ENCODE measurements at places on chromosomes 16 and 17. TPM values are rescaled to one million over a fixed set of nuclear protein-coding genes. Genes with fewer than 3 reads are reported as not detected.

DNA sequence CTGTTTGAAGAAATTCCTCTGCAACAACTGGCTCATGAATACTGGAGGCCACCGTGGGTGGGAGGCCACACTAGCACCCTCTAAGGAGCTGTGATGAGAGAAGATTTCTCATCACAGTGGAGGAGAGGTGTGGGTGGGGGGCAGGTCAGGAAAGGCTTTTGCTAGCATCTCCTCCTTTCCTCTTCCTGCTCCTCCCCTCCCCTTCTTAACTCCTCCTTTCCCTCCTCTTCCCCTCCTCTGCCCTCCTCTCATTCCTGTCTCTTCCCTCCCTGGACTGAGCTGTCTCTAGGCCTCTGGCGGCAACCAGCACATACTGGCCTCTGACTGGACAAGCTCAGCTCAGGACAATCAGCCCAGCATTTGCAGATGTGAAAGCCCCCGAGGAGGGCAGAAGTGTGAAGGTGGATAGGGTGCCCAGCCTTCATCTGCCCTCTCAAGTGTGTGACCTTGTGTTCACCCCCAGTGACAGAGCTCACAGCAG, 19.0 kb upstream of the LHX1 start:
- DNase-seq = no peak
- no peaks in the 10 kb centered on the region for H3K4me1 ChIP-seq
- no peaks in the 10 kb centered on the region for H3K36me3 ChIP-seq
- H3K27ac ChIP-seq = no peak overlapping the region
- H3K4me3 ChIP-seq = no peak overlapping the region

GRCh38 chr17:75877752-75878173, 618 bp downstream of the TRIM47 start:
- H3K36me3 ChIP-seq = peaks cover 8% of the 10 kb centered on the region
- no peak overlapping the region for H3K27ac ChIP-seq
- DNase-seq = peak; percentile 72
- H3K4me3 ChIP-seq = no peak overlapping the region
- H3K27me3 ChIP-seq = no peaks in the 10 kb centered on the region

DNA sequence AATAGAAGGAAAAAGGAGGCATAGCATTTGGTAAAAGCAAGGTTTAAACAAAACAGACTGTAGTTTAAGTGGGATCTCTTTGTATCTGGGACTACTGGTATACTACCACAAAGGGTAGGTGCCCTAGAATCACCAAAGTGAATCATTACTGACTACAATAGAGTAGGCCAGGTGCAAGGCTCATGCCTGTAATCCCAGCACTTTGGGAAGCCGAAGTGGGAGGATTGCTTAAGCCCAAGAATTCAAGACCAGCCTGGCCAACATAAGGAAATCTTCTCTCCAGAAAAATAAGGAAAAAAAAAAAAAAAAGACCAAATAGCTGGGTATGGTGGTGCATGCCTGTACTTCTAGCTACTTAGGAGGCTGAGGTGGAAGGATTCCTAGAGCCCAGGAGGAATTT, 60.8 kb upstream of the CORO6 start:
- H3K27me3 ChIP-seq = no peaks in the 10 kb centered on the region
- H3K4me3 ChIP-seq = no peak overlapping the region
- peak overlapping the region; percentile 5 for H3K27ac ChIP-seq
- no peak for DNase-seq

DNA sequence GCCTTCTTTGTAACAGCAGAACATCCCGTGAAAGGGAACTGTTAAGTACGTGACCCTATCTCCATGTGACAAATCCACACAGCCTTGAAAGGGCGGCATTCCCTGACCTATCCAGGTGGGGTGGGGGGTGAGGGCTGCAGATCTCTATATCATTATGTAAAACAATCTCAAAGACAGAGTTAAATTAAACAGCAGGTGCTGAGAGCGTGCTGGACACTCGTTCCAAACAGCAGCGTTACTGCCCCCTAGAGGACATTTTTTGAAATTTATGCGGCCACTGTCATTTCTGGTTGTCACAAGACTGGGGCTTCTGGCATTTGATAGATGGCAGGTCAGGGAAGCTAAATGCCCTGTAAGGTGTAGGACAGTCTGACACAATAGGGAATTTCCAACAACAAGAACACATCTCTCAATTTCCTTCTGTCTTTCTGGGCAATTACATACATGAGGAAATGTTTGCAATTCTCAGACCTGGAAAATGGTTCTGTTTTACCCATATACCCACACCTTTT, 6.7 kb upstream of the SLC25A39 start:
- H3K27ac ChIP-seq = no peak overlapping the region
- no peaks in the 10 kb centered on the region for H3K36me3 ChIP-seq
- no peaks in the 10 kb centered on the region for H3K27me3 ChIP-seq
- H3K4me3 ChIP-seq = no peak overlapping the region
- peaks cover 2% of the 10 kb centered on the region for H3K4me1 ChIP-seq
- DNase-seq = peak; percentile 74

- no peak overlapping the region for H3K4me3 ChIP-seq
- peak; percentile 25 for DNase-seq
- H3K27me3 ChIP-seq = no peaks in the 10 kb centered on the region
Observed at GRCh38 chr16:9308356-9308801, 216.9 kb downstream of the HAPSTR1 start.

- DNase-seq = no peak
- no peaks in the 10 kb centered on the region for H3K36me3 ChIP-seq
- H3K27ac ChIP-seq = no peak overlapping the region
- no peaks in the 10 kb centered on the region for H3K27me3 ChIP-seq
- no peak overlapping the region for H3K4me3 ChIP-seq
- H3K4me1 ChIP-seq = no peaks in the 10 kb centered on the region
Observed at GRCh38 chr16:9068886-9069285, 22.6 kb upstream of the HAPSTR1 start.

GRCh38 chr17:28406473-28406814, 432 bp upstream of the SLC46A1 start:
- DNase-seq = peak; percentile 39
- no peaks in the 10 kb centered on the region for H3K27me3 ChIP-seq
- peaks cover 15% of the 10 kb centered on the region for H3K36me3 ChIP-seq
- no peak overlapping the region for H3K4me3 ChIP-seq
- H3K27ac ChIP-seq = no peak overlapping the region
- H3K4me1 ChIP-seq = peaks cover 19% of the 10 kb centered on the region

DNA sequence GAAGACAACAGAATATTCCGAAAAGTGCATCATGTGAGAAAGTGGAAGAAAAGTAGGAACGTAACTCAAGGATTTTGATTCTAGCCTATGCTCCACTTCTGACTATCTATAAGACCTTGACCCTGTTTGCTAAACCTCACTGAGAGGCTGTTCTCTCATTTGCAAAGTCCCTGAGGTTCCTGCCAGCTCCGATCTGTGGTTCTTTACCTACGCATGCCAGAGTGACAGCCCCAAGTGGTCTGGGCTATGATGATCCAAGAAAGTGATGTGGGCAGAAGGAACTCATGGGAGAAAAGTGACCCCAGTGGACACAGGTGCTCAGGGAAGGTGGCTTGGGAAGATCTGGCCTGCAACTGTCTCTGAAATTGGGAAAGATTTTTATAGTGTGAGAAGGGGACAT, 301.1 kb upstream of the CDH11 start:
- H3K4me3 ChIP-seq = no peak overlapping the region
- no peak overlapping the region for H3K27ac ChIP-seq
- H3K36me3 ChIP-seq = no peaks in the 10 kb centered on the region
- no peaks in the 10 kb centered on the region for H3K27me3 ChIP-seq

DNA sequence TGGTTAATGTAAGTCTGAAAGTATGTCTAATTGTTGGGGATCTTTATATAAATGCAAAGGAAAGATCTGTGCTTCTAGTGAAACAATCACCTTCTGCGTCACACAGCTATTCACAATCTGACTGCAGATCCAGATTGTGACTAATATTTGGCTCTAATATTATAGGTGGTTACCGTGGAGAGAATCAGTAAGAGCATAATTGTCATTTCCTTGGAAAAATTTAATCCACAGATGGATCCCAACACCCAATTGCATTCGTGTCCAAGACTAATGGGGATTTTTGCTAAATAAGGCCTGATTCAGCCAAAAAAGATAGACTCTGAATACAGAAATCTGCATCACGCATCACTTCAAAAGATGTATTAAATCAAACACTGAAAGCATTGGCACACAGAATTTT, 2.7 kb upstream of the KCNJ2 start:
- no peaks in the 10 kb centered on the region for H3K4me1 ChIP-seq
- DNase-seq = no peak
- no peak overlapping the region for H3K4me3 ChIP-seq
- no peaks in the 10 kb centered on the region for H3K36me3 ChIP-seq
- peaks cover 6% of the 10 kb centered on the region for H3K27me3 ChIP-seq
- no peak overlapping the region for H3K27ac ChIP-seq

GRCh38 chr17:32565401-32565800, 78.6 kb downstream of the CDK5R1 start:
- H3K4me1 ChIP-seq = no peaks in the 10 kb centered on the region
- H3K27me3 ChIP-seq = no peaks in the 10 kb centered on the region
- no peak overlapping the region for H3K4me3 ChIP-seq
- H3K36me3 ChIP-seq = no peaks in the 10 kb centered on the region
- no peak overlapping the region for H3K27ac ChIP-seq

DNA sequence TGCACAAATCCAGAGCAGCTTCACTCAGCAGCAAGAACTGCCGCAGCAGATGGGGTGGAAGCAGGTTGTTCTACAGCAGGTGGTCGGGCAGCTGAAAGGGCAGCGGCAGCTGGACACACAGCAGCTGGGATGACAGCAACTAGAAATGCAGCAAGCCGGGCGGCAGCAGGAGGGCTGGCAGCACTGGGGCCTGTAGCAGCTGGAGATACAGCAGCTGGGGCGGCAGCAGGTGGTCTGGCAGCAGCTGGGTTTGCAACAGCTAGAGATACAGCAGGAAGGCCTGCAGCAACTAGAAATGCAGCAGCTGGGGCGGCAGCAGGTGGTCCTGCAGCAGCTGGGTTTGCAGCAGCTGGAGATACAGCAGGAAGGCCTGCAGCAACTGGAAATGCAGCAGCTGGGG, 460 bp downstream of the KRTAP4-3 start:
- DNase-seq = no peak
- H3K27me3 ChIP-seq = no peaks in the 10 kb centered on the region
- H3K4me1 ChIP-seq = no peaks in the 10 kb centered on the region
- no peaks in the 10 kb centered on the region for H3K36me3 ChIP-seq
- no peak overlapping the region for H3K27ac ChIP-seq

GRCh38 chr16:89517128-89517527, 8.9 kb downstream of the SPG7 start:
- H3K36me3 ChIP-seq = no peaks in the 10 kb centered on the region
- H3K4me3 ChIP-seq = no peak overlapping the region
- DNase-seq = no peak
- no peaks in the 10 kb centered on the region for H3K27me3 ChIP-seq
- no peaks in the 10 kb centered on the region for H3K4me1 ChIP-seq
- H3K27ac ChIP-seq = no peak overlapping the region

DNA sequence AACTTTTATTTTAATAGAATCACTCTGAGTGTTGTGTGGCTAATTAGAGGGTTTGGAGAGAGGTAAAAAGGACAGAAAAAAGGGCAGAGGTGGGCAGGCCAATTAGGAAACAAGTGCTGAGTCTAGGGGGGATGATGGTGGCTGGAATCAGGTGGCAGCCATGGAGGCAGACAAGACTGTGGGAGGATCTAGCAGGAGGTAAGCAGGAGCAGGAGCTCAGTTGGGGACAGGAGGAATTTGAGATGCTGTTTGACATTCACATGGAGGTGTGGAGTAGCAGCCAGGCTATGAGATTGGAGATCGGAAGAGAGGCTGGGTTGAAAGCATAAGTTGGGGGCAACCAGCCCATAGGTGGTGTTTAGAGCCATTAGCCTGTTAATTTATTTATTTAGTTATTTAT, 3.7 kb upstream of the MT4 start:
- H3K27ac ChIP-seq = no peak overlapping the region
- no peaks in the 10 kb centered on the region for H3K27me3 ChIP-seq
- DNase-seq = no peak
- H3K4me3 ChIP-seq = no peak overlapping the region

DNA sequence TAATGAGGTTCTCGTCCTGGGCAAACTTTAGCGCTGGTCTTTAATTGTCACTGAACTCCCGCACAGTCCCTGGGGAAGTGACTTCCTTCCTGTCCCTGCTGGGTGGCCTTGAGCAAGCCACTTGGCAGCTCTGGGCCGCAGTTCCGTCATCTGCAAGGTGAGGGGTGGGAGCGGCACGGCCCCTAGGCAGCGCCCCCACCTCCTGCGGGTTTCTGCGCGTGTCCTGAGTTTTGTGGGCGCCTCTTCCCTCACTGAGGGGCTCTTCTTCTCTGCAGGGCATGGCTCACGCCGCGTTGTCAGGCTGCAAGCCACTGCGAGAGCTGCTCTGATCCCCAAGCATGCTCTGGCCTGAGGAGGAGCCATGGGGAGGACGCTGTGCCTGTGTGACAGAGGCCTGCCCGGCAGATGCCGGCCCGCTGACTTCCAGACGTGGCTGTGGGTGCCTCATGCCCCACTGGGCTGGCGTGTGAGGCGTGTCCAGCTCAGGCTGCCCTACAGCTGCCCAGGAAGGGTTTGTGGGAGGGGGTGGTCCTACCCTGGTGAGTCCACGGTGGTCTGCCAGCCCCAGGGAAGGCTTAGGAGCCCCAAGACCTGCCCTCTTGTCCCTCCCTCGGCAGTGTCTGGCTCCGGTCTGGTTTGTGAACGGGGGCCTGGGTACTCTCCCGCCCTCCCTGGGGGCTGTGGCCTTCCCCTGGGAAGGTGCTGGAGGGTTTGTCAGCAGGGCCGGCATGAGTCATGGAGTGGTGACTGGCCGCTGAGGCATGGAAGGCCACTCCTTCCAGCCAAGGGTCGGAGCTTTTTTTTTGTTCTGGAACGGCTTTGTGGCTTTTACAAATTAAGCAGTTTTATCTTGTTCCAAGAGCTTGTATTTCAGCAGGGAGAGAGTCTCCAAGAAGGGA, 182.0 kb downstream of the SEC14L1 start:
- DNase-seq = peak; percentile 95
- no peaks in the 10 kb centered on the region for H3K36me3 ChIP-seq
- H3K27ac ChIP-seq = peak overlapping the region; percentile 99
- peak overlapping the region; percentile 70 for H3K4me3 ChIP-seq
- H3K27me3 ChIP-seq = no peaks in the 10 kb centered on the region

DNA sequence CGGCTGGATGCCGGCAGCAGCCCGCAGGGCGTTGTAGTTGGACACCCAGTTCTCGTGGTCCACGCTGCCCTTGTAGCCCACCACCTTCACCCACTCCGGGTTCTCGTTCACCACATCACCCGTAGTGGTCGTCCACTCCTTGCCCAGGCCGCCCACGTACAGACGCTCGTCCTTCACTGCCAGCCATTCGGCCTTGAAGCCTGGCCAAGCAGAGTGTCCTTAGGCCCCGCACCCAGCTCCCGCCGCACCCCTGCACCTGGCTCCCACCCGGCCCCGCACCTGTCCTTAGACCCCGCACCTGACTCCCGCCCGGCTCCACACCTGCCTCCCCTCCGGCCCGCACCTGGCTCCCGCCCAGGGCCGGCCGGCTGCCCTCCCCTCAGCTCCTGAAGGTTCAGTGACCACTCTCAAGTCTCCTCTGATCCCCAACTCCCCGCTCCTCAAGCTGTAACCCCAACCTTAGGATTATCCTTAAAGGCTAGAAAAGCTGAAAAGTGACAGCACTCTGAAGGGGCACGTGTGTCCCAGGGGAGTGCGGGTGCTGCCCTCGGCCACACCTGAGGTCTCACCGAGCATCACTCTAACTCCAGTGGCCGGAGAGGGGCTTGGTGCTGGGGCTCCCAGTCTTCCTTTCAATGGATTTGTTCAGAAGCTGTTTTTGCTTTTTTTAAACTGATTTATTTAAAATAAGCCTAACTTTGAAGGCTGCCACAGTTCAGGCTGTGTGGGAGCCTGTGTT, 14.4 kb downstream of the CANT1 start:
- H3K36me3 ChIP-seq = peaks cover 71% of the 10 kb centered on the region
- peak; percentile 53 for DNase-seq
- H3K4me3 ChIP-seq = no peak overlapping the region
- peak overlapping the region; percentile 79 for H3K27ac ChIP-seq
- peaks cover 24% of the 10 kb centered on the region for H3K4me1 ChIP-seq

Gene SLC39A11
- 12.7 TPM for polyA plus RNA-seq

Gene ATP2A1
- 0.88 TPM for polyA plus RNA-seq

Gene TMEM220
- 20.8 TPM for polyA plus RNA-seq

Gene ZP2
- polyA plus RNA-seq = not detected

Gene CCL17
- not detected for polyA plus RNA-seq

Gene EVPL
- polyA plus RNA-seq = 0.64 TPM
